ENCODE measurements at places on chromosomes 12 and 14.
A peak's percentile ranks its signal among the peaks of the same experiment; 100 is the strongest.

DNA sequence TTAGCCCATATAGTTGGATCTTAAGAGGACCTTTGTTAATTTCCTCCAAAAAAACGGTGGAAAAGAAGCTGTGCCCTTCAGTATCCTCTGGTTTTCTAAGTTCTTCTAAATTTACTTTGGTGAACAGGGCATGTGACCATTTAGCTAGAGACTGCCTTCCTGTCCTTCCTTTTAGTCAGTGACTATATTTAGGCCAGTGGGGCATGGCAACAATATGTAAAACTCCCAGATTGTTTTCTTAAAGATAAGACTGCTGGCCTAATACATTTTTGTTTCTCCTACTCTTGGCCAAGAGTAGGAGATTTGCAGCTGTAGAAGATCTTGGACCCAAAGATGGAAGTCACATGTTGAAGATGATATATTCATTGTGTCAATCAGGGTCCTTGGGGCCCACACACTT lies 325.1 kb upstream of the DCN start:
- no peak for DNase-seq

GRCh38 chr14:103519837-103520212 lies 2.8 kb downstream of the CKB start:
- no peak for DNase-seq

DNA sequence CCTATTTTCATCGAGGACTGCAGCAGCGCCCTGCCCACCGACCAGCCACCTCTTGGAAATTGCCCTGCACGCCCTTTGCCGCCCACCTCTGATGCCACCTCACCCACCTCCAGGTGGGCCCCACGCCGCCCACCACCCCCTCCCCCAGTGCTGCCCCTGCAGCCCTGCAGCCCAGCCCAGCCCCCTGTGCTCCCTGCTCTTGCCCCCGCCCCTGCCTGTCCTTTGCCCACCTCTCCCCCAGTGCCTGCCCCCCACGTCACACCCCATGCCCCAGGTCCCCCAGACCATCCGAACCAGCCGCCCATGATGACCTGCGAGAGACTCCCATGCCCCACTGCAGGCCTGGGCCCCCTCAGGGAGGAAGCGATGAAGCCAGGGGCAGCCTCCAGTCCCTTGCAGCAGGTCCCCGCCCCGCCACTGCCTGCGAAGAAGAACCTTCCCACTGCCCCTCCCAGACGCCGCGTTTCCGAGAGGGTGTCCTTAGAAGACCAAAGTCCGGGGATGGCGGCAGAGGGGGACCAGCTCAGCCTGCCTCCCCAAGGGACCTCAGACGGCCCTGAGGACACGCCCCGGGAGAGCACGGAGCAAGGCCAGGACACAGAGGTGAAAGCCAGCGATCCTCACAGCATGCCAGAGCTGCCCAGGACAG lies 96.5 kb downstream of the LGMN start:
- no peak for DNase-seq

- no peak for DNase-seq
Measured at GRCh38 chr12:7899755-7900154, 27.0 kb upstream of the SLC2A14 start.

DNA sequence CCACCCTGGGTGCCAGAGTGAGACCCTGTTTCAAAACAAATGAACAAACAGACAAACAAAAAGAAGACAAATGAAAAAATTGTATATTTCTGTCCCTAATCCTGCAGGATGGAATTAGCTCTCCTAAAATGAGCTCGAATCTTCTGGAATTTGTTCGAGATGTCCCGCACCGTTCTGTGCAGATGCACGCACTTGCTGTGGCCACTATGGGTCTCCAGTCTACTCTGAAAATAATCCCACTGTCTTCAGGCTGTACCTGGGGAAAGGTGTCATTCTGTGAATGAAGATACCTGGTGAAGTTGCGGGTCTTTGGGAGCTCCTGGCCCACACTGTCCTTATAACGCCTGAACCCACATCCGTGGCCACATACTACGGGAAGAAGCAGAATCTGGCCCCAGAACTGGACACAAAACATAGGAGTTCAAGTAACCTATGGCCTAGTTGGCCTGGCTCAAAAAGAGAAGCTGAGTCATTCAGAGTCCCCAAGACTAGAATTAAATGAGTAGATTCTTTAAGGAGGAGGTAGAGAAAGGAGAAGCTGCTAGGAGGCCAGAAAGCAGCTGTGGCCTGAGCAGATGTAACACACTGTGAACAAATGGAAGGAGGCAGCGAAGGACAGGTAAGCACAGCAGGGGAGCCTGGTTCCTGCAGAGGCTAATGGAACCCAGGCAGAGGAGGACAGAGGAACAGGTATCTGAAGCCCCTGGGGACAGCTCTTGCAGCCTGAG lies 108.6 kb downstream of the FOXN3 start:
- DNase-seq, result no peak

- DNase-seq, result no peak
Measured at GRCh38 chr14:100610511-100611217, 23.4 kb upstream of the BEGAIN start.

- no peak for DNase-seq
Measured at GRCh38 chr14:36408388-36408787, 88.0 kb upstream of the MBIP start.

- peak; percentile 30 for DNase-seq
Measured at GRCh38 chr14:67526676-67527459, 6.2 kb upstream of the PLEKHH1 start.

DNA sequence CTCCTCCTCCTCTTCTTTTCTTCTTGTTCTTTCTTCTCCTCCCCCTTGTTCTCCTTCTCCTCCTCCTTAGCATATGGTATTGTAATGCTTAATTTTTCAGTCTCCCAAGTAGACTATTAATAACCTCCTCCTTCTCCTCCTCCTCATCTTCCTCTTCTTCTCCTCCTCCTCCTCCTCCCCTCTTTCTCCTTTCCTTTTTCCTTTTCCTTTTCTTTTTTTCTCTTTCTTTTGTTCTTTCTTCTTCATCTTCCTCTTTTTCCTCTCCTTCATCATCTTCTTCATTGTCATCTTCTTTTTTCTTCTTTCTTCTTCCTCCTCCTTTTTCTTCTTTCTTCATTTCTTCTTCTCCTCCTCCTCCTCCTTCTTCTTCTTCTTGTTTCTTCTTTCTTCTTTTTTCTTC lies 251.6 kb upstream of the ARHGAP5 start:
- DNase-seq, result no peak

DNA sequence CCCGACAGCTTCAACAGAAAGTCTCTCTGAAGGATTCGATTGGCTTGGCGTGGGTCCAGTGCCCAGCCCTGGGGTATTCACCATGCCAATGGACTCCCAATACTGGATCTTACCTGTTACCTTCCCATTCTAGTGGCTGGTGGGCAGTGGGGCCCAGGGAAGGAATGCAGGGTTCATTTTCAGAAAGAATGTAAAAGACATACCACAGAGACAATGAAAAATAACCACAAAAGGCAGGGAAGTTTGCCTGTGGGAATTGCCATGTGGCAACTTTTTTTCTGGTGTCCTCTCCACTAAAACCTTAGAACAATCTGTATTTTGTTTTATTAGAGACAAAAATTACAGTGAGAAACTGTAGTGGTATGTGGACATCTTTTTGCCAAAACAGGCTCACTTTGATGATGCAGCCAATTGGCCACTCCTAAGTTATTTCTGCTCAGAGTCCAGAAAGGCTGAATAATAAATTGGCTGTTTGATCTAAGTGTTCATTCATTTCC lies 55.2 kb downstream of the PTGER2 start:
- DNase-seq, result no peak

GRCh38 chr14:92863286-92864080 lies 59.5 kb upstream of the CHGA start:
- no peak for DNase-seq

DNA sequence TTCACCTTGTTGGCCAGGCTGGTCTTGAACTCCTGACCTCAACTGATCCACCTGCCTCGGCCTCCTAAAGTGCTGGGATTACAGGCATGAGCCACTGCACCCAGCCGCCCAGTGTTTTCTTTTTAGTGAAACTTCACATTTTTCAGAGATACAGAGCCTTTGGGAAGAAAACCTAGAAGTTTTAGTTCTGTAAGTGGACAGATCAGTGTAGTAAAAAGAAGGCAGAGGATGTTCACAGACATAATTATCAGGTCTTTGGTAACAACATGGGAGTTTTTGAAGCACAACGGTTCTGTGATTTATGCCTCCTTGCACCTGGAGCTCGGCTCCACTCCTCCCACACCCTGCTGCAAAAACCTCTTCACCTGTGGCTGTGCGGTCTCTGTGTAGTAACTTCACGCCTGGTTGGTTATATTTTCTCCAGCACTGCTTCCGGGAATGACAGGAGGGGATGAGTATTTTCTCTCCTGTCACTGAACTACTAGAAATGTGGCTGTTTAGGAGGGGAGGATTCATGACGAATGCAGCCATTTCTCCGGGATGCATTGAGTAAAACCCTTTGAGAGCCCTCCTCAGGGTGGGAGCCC lies 67.0 kb downstream of the ARF6 start:
- DNase-seq, result peak; percentile 45

- no peak for DNase-seq
Measured at GRCh38 chr14:100722367-100722766, 4.3 kb upstream of the DLK1 start.

GRCh38 chr12:122850695-122851350 lies 15.6 kb downstream of the HIP1R start:
- DNase-seq, result no peak

GRCh38 chr14:65431951-65432350 lies 19.4 kb downstream of the FUT8 start:
- no peak for DNase-seq
